ENCODE measurements at places on chromosomes 5 and 9.

DNA sequence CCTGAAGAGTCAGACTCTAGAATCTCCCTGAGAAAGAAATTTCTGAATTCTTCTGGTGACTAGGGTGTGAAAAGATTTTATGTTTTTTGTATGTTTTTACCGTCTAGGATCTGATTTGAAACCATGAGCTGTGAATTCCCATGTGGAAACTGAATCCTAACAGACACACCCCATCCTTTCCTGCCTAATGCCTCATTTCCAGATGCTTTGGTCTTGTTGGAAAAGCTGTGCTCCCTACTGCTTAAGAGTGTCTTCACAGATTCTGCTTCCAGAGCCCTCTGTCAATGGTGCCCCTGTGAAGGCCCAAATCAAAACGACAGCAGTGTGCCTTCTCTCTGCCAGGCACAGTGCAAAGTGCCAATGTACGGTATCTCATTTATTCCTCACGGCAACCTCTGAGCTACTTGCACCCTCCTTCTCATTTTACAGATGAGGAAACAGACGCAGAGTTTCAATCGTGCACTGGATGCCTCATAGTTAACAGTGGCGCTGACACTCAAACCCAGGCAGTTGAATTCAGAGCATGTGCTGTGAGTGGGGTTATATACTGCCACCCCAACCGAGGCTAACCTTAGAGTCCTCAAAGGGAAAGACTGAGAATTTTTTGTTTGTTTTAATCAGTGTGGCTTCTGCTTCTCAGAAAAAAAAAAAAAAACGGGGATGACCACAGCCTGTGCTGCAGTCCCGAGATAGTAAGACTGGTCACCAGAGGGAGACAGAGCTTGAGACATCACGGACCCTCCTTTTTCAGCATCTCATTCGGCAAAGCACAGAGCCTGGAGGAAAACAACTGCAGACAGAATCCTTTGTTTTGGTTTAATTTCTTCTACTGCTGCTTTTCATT, 188.4 kb downstream of the SNCAIP start:
- peak; percentile 44 for DNase-seq

- DNase-seq: no peak
Observed at GRCh38 chr9:119074017-119074416, 295.2 kb downstream of the BRINP1 start.

DNA sequence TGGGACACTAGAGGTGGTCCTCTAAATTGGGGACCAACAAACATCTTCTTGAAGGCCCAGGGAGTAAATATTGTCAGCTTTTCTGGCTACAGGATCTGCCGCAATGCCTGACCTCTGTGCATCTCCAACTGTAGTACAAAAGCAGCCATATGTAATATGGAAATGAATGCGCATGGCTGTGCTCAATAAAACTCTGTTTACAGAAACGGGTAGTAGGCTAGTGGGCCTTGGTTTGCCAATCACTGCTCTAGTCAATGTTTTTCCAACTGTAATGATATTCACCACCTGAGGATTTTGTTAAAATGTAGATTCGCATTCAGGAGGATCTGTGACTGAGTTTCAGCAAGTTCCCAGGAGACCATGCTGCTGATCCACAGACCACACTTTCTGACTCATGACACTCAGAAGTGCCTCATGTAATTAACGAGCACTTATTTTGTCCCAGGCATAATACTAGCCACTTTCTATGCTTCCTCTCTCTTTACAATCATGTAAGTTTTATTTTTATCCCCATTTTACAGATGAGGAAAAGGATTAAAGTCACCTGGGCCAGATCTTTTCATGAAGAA, 96.9 kb downstream of the MED27 start:
- no peak for DNase-seq

- DNase-seq: no peak
Observed at GRCh38 chr5:162325143-162325727, 257.7 kb downstream of the GABRG2 start.

GRCh38 chr5:137096149-137097103, 402.7 kb downstream of the SPOCK1 start:
- DNase-seq: no peak

GRCh38 chr5:72133212-72133990, 26.1 kb downstream of the MAP1B start:
- DNase-seq: no peak

DNA sequence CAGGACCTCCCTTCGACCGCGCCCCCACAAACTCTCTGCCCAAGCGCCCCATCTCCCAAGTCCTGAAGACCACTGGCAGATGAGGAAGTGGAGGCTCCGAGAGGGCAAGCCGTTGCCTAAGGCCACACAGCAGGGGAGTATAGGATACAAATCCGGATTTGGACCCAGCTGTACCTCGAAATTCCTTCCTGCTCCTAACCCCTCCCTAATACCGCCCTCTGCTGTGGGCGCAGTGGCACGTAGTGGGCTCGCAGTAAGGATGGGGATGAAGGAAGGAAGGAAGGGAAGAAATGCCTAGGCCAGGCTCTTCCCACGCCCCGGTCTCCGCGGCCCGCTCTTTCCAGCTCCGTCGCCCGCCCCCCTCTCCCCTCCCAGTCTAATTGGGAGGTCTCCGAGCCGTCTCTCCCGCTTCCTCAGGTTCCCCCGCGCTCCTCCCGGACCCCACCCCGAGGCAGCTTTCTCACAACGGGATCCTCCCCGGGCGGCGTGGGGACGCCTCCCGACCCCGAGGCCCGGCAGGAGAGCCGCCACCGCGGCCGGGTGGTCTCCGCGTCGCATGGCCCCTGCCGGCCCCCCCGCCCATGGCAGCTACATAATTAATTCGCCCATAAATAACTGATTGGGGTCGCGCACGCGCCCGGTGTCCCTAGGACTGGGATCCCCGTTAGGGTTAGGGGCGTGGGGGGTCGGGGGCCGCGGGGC, 138.9 kb downstream of the C9orf50 start:
- DNase-seq: no peak

- no peak for DNase-seq
Observed at GRCh38 chr5:81626524-81626923, 124.4 kb downstream of the SSBP2 start.

DNA sequence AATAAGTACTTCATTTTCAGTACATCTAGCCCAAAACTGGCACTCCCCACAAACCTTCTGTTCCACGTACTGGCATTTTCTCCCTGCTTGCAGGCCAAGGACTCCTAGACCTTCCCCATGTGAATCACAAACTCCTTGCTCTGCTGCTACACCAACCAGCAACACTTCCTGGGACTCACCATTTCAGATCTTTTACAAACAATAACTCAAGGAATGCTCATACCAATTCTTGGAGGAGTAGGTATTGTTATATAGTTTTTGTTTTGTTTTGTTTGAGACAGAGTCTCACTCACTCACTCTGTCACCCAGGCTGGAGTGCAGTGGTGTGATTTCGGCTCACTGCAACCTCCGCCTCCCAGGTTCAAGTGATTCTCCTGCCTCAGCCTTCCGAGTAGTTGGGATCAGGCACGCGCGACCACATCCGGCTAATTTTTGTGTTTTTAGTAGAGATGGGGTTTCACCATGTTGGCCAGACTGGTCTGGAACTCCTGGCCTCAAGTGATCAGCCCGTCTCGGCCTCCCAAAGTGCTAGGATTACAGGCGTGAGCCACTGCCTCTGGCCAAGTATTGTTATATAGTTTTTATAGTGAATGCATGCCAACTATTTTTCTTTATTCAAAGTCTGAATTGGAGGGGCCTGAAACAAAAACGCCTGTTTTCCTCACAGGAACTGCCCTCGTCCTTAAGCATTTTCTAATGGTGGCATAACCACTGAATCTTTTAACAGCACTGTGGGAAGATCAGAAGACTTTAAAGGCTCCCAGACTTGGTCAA, 210.8 kb downstream of the TSSK1B start:
- no peak for DNase-seq

DNA sequence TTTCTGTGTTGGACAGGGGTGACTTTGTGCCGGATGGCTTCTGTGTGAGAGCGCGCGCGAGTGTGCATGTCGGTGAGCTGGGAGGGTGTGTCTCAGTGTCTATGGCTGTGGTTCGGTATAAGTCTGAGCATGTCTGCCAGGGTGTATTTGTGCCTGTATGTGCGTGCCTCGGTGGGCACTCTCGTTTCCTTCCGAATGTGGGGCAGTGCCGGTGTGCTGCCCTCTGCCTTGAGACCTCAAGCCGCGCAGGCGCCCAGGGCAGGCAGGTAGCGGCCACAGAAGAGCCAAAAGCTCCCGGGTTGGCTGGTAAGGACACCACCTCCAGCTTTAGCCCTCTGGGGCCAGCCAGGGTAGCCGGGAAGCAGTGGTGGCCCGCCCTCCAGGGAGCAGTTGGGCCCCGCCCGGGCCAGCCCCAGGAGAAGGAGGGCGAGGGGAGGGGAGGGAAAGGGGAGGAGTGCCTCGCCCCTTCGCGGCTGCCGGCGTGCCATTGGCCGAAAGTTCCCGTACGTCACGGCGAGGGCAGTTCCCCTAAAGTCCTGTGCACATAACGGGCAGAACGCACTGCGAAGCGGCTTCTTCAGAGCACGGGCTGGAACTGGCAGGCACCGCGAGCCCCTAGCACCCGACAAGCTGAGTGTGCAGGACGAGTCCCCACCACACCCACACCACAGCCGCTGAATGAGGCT, at the start of gene ADRB2:
TSS of gene ADRB2 (plus strand) at position 559 of the 686 bp plus-strand sequence. CDS start 221 bp downstream, outside the sequence.
- peak; percentile 85 for DNase-seq

GRCh38 chr9:117303643-117304230, 111.1 kb downstream of the ASTN2 start:
- DNase-seq: no peak

- no peak for DNase-seq
Observed at GRCh38 chr9:135214054-135214640, 126.7 kb downstream of the OLFM1 start.

- DNase-seq: no peak
Observed at GRCh38 chr9:93674580-93675335, 98.4 kb downstream of the PHF2 start.

- no peak for DNase-seq
Observed at GRCh38 chr9:34994900-34995669, 5.5 kb downstream of the DNAJB5 start.

DNA sequence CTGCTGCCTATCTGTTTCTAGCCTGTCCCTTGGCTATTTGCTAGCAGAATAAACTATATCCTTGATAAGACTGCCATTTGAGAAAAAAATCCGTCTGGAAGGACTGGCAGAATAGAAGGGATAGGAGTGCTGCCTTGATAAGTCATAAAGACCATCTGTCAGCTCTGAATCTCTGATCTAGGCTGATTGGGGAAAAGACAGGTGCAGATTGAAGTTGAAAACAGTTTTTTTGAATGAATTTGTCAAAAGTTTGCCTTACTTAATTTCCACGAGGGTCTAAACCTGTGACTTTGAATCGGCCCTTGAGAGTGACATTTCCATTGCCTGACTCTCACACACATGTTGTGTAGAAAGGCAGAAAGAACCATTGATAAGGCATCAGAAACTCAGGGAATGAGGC, 218.6 kb downstream of the MAN2A1 start:
- DNase-seq: no peak

- DNase-seq: no peak
Observed at GRCh38 chr9:116267021-116267420, 113.4 kb downstream of the PAPPA start.

DNA sequence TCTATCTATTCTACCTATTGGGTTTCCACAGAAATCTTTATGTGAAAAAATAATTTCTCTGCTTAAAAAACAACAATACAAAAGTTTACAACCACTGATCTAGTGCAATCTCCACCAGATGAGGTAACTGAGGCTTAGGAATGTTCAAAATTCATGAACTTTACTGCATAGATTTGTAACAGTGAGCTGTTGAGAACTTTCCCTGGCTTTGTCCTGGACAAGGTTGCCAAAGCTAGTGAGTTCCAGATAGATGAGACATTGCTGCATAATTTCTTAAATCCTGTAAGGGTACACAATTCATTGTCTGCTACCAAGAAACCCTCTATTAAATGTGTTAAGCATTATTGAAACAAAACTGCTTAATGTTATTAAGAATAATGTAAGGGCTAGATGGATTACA, 102.7 kb downstream of the OSMR start:
- DNase-seq: no peak

- no peak for DNase-seq
Observed at GRCh38 chr5:14057289-14057688, 85.9 kb upstream of the TRIO start.

- DNase-seq: no peak
Observed at GRCh38 chr9:123359106-123359505, 3.1 kb downstream of the CRB2 start.

- DNase-seq: no peak
Observed at GRCh38 chr9:129400001-129400970, 220.6 kb downstream of the C9orf50 start.

DNA sequence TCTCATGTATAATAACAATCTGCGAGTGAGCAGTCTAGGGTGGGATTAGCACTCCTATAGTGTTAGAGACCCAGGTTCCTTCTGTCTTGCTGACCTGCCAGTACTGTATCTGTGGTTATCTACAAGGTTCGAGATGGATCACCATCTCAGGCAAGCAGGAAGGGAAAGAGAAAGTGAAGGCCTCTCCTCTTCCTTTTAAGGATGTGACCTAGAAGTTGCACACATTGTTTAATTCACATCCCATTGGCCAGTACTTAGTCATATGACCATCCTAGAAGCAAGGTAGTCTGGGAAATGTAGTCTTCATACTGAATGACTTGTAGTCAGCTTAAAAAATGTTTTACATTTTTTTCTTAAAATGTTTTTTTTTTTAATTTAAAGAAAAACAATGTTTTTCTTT, 168.6 kb downstream of the CARTPT start:
- DNase-seq: no peak
